ENCODE measurements at places on chromosomes 5 and 9.

DNA sequence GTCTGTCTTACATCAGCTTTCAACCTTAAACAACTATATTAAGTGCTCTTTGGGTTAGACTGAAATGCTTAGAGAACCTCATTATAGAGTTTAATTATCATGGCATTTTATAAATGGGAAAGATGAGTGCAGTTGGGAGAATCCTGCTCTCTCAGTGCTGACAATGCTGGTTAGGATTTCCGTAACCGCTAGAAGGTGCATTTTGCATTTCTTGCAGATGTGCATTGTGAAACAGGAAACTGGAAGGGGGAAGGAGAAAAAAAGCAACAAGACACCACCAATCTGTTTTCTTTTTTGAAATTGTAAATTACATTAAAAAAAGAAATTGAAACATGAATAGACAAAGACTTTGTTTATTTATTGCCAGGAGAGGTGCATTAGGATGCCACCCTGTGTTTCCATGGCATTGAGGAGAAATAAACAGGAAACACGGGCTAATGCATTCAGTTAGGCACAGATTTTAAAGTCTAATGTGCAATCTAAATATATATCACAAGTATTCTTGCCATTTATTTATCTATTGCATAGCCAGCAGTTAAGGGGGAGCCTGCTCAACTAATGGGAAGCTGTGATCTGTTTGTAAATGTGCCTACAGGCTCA, 478.9 kb downstream of the PSAT1 start:
- DNase-seq, result no peak

DNA sequence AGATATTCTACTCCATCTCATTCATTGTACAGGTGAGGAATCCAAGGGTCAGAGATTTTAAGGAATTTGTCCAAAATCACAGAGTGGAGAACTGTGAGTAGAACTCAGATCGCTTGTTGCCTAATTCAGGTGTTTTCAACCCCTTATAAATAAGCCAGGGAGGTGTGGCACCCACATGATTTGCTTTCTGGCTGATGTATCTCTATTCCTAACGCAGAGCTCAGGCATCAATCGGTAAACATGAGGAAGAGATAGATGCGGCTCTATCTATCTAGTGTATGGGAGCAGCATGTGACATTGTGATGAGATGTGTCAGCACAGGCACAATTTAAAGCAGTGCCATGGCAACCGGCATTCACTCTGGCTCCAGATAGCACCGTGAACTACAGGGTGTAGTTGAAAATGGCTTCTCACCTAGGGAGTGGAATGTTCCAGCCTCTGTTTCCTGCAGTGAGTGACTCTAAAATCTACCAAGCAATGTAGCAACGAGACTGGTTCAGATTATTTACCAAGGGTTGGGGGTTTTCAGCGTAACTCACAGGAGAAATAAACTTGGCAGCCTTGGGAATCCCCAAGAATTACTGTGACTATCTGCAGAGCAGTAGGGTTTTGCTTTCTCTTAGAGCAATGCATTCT, 53.4 kb upstream of the SUB1 start:
- DNase-seq, result peak; percentile 26

- no peak for DNase-seq
These were observed 272.9 kb downstream of the TMEM38B start for GRCh38 chr9:105967248-105967647.

DNA sequence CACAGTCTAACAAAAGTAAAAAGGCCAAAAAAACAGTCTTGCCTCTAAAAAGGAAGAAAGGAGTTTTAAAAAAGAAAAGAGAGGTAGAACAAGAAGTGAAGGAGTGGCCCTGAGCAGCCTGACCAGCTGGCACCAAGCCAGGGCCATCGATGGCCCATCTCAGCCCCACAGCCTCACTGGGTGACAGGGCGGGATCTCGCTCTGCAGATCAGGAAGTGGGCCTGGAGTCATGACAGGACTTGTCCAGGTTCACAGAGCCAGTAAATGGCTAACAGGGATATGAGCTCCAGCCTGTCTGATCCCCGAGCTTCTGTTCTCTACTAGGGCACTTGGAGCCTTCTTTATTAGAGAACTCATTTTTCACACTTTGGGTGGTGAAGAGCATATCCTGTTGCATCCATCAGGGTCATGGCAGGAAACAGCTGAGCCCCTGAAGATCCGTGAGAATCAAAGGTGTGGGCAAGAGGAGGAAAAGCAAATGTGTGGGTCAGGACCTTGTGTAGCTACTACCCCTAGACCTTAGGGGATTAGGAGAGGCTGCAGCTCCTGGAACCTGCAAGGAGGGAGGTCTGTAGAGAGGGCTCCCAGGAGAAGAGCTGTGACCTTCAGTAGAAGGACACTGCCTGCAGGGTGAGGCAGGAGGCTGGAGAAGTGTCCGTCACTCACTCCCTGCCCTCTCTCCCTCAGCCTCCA, 299.0 kb upstream of the MSX2 start:
- no peak for DNase-seq

- DNase-seq, result no peak
These were observed 11.7 kb downstream of the CDC14B start for GRCh38 chr9:96607971-96608370.

DNA sequence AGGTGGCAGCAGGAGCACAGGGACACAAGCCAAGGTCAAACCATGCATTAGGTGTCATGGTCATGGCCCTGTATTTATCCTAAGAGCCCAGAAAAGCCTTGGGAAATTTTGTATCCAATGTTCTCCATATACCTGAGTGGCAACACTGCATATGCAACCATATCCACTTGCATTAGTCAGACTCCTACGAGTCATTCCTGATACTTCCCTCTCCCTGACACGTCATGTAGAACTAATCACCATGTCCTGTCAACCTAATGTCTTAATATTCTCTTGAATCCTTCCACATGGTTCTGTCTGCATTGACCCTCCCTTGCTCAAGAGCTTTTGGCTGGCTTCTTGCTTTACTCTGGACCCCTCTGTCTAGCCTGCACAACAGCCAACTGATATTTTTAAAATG, 9.4 kb downstream of the SCGB3A2 start:
- no peak for DNase-seq

DNA sequence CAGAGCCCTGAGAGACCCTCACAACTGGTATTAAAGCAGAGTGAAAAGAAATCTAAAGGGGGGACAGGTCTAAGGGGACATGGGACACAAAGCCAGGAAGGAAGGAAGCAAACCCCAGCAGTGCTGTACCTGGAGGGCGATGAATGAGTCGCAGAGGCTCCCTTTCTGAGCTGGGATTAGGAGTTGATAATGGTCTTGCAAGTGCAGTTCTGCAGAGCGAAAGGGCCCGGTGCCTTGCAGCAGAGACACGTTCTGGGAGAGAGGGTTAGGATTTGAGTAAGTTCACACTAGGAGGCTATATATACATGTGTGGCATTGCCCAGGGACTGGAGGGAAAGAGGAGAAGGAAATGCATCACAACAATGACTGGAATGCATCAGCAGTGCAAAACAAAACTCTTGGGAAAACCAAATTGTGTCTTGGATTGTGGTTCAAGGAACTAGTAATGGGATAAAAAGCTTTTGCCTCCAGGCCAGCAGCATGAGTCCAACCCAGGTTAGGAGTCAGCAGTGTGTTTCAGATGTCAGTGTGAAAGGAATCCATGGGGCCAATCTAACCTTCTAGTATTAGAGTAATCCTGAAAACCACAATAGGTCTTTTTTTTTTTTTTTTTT, 38.8 kb upstream of the LIFR start:
- DNase-seq, result no peak

GRCh38 chr9:17604556-17604955, 25.7 kb downstream of the SH3GL2 start:
- no peak for DNase-seq

GRCh38 chr5:145826895-145827674, 8.1 kb downstream of the PRELID2 start:
- DNase-seq, result no peak

GRCh38 chr9:86507212-86507630, 153.0 kb upstream of the TUT7 start:
- no peak for DNase-seq

DNA sequence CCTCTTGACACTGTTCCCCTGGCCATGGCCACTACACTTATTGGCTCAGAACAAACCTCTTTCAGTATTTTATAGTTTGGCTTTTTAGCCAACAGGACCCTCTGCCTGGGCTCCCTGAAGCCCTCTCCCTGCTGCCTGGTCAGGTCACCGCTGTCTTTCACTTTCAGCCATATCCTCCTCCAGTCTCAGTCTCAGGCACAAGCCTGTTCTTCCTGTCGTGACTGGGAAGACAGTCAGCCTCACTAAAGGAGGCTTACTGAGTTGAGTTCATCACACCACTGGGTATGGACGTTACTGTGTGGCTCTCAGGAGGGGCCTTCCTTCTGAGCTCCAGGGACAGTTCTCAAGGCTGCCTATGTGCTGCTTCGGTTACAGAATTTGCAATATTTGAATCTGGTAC, 2.0 kb downstream of the QSOX2 start:
- DNase-seq, result no peak

DNA sequence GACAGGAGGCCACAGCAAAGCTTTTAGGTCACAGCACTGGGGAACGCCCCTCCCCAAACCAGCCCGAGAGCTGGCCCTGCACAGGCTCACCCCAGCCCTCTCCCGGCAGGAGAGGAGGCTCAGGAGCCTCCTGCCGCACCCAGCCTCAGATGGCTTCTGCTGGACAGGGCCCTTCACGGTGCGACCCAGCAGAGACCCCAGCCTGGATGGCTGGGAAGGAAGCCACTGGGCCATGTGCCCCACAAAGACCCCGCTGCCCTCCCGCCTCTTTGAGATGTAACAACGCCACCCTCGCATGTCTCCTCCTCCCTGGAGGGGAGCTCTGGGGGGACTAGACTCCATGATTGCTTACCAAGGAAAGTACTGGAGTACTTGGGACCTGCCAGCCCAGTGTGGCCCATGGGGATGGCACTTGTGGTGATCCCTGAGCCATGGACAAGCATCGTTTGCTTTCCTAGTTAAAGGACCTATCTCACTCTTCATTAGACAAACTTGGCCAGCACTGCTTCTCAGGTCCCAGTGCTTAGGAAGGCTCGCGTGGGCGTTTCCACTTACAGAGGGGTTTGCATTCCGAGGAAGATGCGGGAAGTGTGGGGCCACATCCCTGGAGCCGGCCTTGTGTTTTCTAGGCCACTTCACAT, 9.0 kb downstream of the MYMK start:
- no peak for DNase-seq

- DNase-seq, result no peak
These were observed 54.6 kb downstream of the ALG2 start for GRCh38 chr9:99167119-99167518.

- DNase-seq, result no peak
These were observed 19.9 kb upstream of the LPAR1 start for GRCh38 chr9:111058166-111058565.

DNA sequence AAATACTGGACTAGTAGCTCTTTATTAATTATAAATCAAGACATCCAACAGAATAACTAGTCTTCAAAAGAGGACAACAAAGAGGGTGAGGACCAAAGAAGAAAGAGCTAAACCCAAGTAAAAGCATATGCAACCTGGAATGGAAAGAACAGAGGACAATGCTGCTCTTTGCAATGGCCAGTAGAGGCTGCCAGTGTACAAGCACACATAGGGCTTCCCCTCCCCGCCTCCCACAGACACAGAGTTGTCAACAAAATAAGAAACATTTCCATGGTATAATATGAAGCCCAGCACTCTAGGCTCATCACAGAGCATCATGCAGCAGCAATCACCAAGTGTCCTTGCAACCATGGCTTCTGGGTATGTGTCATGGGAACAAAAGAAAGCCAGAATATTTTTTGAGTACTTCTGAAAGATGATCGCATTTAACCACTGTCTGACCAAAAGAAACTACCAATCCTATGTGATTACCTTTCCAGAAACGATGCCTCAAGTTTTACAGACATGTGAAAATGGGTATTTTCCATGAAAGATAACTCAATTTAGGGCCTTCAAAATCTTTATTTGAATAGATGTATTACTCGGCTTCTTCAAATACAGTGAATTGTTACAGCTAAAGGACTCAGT, 58.1 kb downstream of the RFX3 start:
- DNase-seq, result peak; percentile 50

- no peak for DNase-seq
These were observed 130.0 kb downstream of the ENC1 start for GRCh38 chr5:74510476-74511075.

DNA sequence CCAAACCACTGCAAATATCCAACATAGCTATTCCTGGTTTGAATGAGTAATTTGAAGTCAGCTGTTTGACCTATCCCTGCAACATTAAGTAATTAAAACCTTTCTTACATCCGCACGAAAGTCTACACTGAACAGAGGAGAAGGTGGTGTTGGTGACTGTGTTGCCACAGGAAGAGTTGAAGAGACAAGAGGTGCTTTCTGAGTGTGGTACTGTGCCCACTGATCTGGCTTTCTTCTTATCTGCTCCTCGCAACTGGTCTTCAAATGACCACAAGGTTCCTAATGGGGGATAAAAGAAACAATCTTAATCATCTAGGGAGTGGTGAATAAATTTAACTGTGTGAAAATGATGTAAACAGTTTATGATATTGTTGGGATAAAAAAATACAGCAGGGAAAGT, 29.4 kb upstream of the PDCL start:
- no peak for DNase-seq

DNA sequence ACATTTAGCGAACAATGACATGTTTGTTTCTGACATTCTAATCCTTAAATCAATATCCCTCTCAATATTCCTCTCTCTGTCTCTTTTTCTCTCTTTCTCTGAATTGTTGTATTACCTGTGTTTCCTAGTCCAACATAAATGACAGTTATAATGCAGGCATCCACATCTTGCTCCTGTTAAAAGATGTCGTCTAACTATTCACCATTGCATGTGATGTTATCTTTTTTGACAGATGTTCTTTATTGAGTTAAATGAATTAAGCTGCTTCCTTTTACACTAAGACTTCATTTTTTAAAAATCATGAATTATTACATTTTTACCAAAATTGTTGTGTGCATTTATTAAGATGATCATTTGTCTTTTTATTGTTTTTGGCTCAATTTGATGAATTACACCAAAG, 527.5 kb downstream of the PRR16 start:
- no peak for DNase-seq

- DNase-seq, result no peak
These were observed 224.1 kb upstream of the DAB2 start for GRCh38 chr5:39648848-39649227.

- no peak for DNase-seq
These were observed 48.7 kb upstream of the PHYKPL start for GRCh38 chr5:178281331-178281730.

- no peak for DNase-seq
These were observed 31.5 kb upstream of the TRPC7 start for GRCh38 chr5:136396886-136397285.

- DNase-seq, result no peak
These were observed 10.4 kb downstream of the ZNF618 start for GRCh38 chr9:113886466-113886865.

- DNase-seq, result no peak
These were observed 63.7 kb upstream of the CACNA1B start for GRCh38 chr9:137813651-137814415.

Data from activated gamma-delta T cell treated with Interleukin-2 at 50 U/mL for 16 hours (primary cell).